ENCODE measurements at places on chromosomes 1 and 21.

- no peak for DNase-seq
Measured at GRCh38 chr1:93255222-93256079, 74.9 kb downstream of the CCDC18 start.

- no peak for DNase-seq
Measured at GRCh38 chr1:8349473-8349865, 31.6 kb downstream of the SLC45A1 start.

GRCh38 chr21:42337830-42338728, 12.7 kb downstream of the TFF2 start:
- peak; percentile 94 for DNase-seq

GRCh38 chr1:36085686-36086526, 2.0 kb downstream of the TEKT2 start:
- DNase-seq = no peak

GRCh38 chr21:24895885-24896734, 711.2 kb downstream of the MRPL39 start:
- DNase-seq = peak; percentile 47
